ENCODE measurements at places on chromosomes 1 and 21. TPM values are rescaled to one million over a fixed set of nuclear protein-coding genes. Genes with fewer than 3 reads are reported as not detected.

LRRIQ3 gene
- total RNA-seq: 0.82 TPM

ROR1 gene
- total RNA-seq: 13.1 TPM

DMRTA2 gene
- 0.15 TPM for total RNA-seq

CHIA gene
- not detected for total RNA-seq

PEAR1 gene
- 7.8 TPM for total RNA-seq

CD1C gene
- total RNA-seq: not detected

LMX1A gene
- not detected for total RNA-seq

MAP10 gene
- 0.63 TPM for total RNA-seq

INAVA gene
- 40.5 TPM for total RNA-seq

KCNQ4 gene
- 0.22 TPM for total RNA-seq

DNM3 gene
- total RNA-seq: 0.70 TPM

F13B gene
- not detected for total RNA-seq

SPRR2A gene
- total RNA-seq: not detected

DYRK3 gene
- 13.8 TPM for total RNA-seq

FRRS1 gene
- total RNA-seq: 2.2 TPM

PTAFR gene
- total RNA-seq: 0.31 TPM

ZSCAN20 gene
- total RNA-seq: 1.9 TPM

S100A3 gene
- 90.5 TPM for total RNA-seq

ASTN1 gene
- total RNA-seq: not detected

OR2M3 gene
- total RNA-seq: not detected

GNAT2 gene
- total RNA-seq: 0.18 TPM

KCNJ15 gene
- total RNA-seq: 0.26 TPM

RTCA gene
- 23.5 TPM for total RNA-seq

ZNF684 gene
- 2.6 TPM for total RNA-seq

OR2L8 gene
- total RNA-seq: not detected

TNNI3K gene
- total RNA-seq: not detected

SLC9C2 gene
- not detected for total RNA-seq

TRIM67 gene
- total RNA-seq: 0.28 TPM

SEMA4A gene
- total RNA-seq: 0.44 TPM

SLC16A4 gene
- total RNA-seq: 41.1 TPM

SYNC gene
- 10.8 TPM for total RNA-seq

TMEM54 gene
- total RNA-seq: 41.7 TPM

TBX19 gene
- total RNA-seq: 0.86 TPM

ARHGEF16 gene
- 5.1 TPM for total RNA-seq

CHAF1B gene
- 12.3 TPM for total RNA-seq

ADPRS gene
- 25.8 TPM for total RNA-seq

PLXNA2 gene
- total RNA-seq: 0.94 TPM

PCAT6 gene
- total RNA-seq: 3.1 TPM

AK5 gene
- total RNA-seq: 8.1 TPM

RUNX3 gene
- 6.2 TPM for total RNA-seq

CCDC185 gene
- total RNA-seq: 0.05 TPM

COL8A2 gene
- 0.16 TPM for total RNA-seq

OLFML2B gene
- total RNA-seq: 0.40 TPM

CTNNBIP1 gene
- total RNA-seq: 9.4 TPM

CA14 gene
- total RNA-seq: not detected

TSSK3 gene
- total RNA-seq: not detected

MYOC gene
- not detected for total RNA-seq

CENPF gene
- 79.8 TPM for total RNA-seq

TRAF3IP3 gene
- not detected for total RNA-seq
